ENCODE measurements at places on chromosomes 2 and 18. TPM values are rescaled to one million over a fixed set of nuclear protein-coding genes. Genes with fewer than 3 reads are reported as not detected.

The DSG4 gene
- not detected for polyA plus RNA-seq

The PLGLB1 gene
- 15.2 TPM for polyA plus RNA-seq

The GALNT13 gene
- 8.8 TPM for polyA plus RNA-seq

The CEP192 gene
- polyA plus RNA-seq, result 56.3 TPM

The COPS9 gene
- 70.5 TPM for polyA plus RNA-seq

The SP110 gene
- polyA plus RNA-seq, result 27.6 TPM

The IL1F10 gene
- polyA plus RNA-seq, result not detected

The KLHL41 gene
- 1.2 TPM for polyA plus RNA-seq

The UGT1A5 gene
- polyA plus RNA-seq, result not detected

The PIKFYVE gene
- 29.4 TPM for polyA plus RNA-seq

The PCARE gene
- polyA plus RNA-seq, result not detected

The SFXN5 gene
- 17.6 TPM for polyA plus RNA-seq

The CYS1 gene
- 15.6 TPM for polyA plus RNA-seq

The STEAP3 gene
- polyA plus RNA-seq, result 1.8 TPM

The B4GALT6 gene
- polyA plus RNA-seq, result 15.5 TPM

The SIX2 gene
- 0.91 TPM for polyA plus RNA-seq

The CKAP2L gene
- 35.9 TPM for polyA plus RNA-seq

The EFR3B gene
- 6.8 TPM for polyA plus RNA-seq

The LYG1 gene
- 3.1 TPM for polyA plus RNA-seq

The CNDP1 gene
- 0.48 TPM for polyA plus RNA-seq

The WNT10A gene
- 0.36 TPM for polyA plus RNA-seq

The SERPINB2 gene
- polyA plus RNA-seq, result 0.14 TPM

The FBLN7 gene
- 15.1 TPM for polyA plus RNA-seq

The HRH4 gene
- 0.10 TPM for polyA plus RNA-seq

The ZNF142 gene
- 16.6 TPM for polyA plus RNA-seq

The CHRNA1 gene
- 0.33 TPM for polyA plus RNA-seq

The RNF25 gene
- 42.1 TPM for polyA plus RNA-seq

The C2orf66 gene
- 0.18 TPM for polyA plus RNA-seq

The ANTXR1 gene
- polyA plus RNA-seq, result 94.1 TPM

The STAT4 gene
- polyA plus RNA-seq, result 11.0 TPM

The PLCL1 gene
- 11.8 TPM for polyA plus RNA-seq

The ABCB11 gene
- not detected for polyA plus RNA-seq

The ASB18 gene
- 0.18 TPM for polyA plus RNA-seq

The PSMG2 gene
- polyA plus RNA-seq, result 74.4 TPM

The GALR1 gene
- polyA plus RNA-seq, result 0.10 TPM

The DSG1 gene
- polyA plus RNA-seq, result not detected
